HuH-7 (cell line): ENCODE measurements at places on chromosomes 2 and 18.

- no peak for DNase-seq
These were observed 459.9 kb upstream of the CELF4 start for GRCh38 chr18:38025433-38026038.

GRCh38 chr2:168703926-168704325 lies 98.5 kb upstream of the NOSTRIN start:
- DNase-seq = no peak

- DNase-seq = no peak
These were observed 249.2 kb upstream of the SLC39A10 start for GRCh38 chr2:195407783-195408182.

GRCh38 chr2:137467246-137467862 lies 496.9 kb upstream of the HNMT start:
- DNase-seq = peak; percentile 18

DNA sequence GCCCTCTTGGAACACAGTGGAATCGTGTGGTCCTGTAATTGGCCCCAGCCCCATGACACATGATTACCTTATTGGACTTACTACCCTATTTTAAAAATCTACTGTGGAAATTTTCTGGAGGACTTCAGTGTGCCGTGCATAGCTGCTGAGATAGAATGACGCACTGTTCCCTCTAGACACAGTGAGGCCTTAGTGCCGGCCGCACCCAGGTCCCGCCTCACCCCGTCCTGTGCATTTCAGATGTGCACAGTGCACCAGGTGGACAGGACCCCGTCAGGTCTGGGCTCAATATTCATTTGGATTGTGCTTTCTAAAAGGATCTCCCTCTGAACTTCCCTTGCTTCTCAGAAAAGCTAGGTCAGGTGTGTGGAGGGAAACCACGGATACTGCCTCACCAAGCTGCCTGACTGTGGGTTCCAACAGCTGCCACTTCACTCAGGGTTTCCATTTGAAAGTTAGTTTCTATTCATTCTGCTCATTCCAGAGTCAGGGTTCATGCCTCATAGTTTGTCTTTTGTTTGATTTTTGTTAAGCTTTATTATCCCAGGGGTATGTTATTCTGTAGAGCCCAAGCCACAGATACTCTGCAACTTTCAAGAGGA lies 155.8 kb downstream of the PTGR3 start:
- no peak for DNase-seq

GRCh38 chr2:28415010-28415409 lies 22.4 kb downstream of the FOSL2 start:
- DNase-seq = no peak

DNA sequence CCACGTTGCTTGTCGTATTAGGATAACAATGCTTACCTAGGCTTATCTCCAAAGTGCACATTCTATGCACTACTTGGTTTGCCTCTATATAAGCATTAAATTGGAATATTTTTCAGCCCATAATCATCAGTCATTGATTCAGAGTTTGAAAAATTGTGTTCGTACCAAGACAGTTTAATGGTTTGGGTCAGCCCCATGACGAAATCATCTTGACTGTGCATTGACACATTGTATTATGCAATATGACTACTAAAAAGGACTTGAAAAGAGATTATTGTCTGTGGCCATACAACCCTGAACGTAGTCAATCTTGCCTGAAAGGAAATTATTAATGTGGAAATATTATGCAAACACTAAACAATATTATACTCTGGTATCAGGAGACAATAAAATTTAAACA lies 141.3 kb downstream of the EML6 start:
- DNase-seq = no peak

DNA sequence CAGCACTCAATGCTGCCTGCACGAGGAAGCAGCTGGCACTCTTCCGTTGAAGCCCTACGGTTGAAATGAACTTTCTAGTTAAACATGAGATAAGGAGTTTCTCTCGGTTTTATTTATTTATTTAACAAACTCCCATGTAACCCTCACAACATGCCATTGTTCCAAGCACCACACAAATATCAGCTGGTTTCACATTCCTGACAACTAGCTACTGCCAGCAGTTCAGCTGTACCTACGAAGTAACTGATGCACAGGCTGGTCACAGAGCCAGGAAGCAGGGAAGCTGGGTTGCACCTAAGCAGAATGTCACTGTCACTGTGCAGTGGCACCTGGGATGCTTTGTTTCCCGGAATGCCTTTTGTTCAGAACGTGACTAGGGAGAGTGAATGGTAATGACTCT lies 18.1 kb downstream of the TIMM21 start:
- DNase-seq = no peak

GRCh38 chr2:26484579-26484978 lies 6.7 kb upstream of the OTOF start:
- DNase-seq = no peak

- no peak for DNase-seq
These were observed 19.7 kb downstream of the PTPN18 start for GRCh38 chr2:130375291-130376266.

DNA sequence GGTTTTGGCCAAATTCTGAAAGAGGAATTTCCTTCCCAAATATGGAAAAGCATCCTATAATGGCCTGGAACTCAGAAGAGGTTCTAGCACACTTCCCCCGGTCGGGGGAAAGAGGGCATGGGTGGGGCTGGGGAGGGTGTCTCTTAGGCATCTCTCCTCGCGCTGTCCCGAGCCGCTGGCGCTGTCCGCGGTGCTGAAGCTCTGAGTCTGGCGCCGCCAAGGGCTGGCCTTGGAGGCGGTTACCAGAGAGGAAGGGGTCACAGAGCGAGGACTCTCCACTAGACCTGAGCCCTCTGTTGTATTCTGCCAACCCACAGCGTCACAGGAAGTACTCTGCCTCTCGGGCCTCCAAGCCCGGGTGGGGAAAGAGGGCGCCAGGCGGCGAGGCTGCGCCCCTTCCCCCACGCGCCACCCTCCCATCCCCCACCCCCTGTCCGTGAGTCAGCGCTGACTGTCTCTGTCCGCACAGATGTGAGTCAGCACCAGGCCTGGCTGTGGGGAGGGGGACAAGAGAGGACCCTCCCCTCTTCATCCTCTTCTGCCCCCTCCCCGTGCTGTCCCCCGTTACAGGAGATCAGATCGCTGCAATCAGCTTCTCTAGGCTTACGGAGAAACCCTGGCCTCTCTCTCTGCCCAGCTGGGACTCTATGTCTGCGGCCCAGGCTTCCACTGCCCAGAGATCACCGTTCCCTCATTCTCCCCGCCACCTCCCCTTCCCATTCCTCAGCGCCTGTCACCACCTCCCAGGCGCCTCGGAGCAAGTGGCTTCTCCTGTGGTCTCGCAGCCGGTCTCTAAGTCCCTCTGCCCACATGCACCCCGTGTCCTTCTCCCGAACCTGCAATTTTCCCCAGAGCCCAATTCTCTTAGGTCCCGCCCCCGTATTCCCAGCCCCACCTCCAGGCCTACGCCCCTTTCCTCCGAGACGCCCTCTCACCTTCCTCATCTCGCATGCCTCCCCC lies 779 bp downstream of the PTPRN start:
- DNase-seq = peak; percentile 90

- no peak for DNase-seq
These were observed 392.8 kb upstream of the ACVR2A start for GRCh38 chr2:147451902-147452515.

DNA sequence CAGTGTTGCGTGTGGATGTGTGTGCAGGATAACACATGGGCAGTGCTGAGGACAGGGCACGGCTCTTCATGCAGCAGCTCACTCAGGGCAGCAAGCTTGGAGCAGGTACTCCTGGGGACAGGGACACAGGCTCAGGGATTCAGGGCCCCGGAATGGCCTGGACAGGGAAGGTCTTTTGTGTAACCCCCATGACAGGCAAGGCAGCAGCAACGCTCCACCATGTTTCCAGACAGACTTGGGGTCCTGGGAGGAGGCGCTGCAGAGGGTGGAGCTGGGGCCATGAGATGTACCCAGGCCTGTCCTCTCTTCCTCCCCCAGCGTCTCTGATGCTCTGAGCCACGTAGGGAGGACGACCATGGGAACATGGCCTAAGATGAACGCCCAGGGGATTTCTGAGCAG lies 58.3 kb downstream of the ADNP2 start:
- no peak for DNase-seq

DNA sequence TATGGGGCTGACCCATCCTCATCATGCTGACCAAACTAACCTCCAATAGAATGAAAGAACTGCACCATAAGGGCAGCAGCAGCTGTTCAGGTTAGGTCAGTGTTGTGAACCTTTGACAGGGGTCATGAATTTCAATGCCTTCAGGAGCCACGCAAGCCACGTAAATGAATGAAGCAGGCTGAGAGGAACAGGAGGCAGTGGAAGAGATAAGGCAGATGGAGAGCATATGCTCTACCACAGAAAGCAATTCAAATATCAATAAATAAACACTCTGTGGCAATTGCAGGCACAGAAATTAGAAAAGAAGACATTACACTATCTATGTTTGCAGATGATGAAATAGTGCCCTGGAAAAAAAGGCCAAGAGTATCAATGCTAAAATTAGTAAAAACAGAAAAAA lies 56.3 kb downstream of the SCG2 start:
- DNase-seq = no peak

- no peak for DNase-seq
These were observed 56.8 kb downstream of the CCNT2 start for GRCh38 chr2:134975281-134976009.

DNA sequence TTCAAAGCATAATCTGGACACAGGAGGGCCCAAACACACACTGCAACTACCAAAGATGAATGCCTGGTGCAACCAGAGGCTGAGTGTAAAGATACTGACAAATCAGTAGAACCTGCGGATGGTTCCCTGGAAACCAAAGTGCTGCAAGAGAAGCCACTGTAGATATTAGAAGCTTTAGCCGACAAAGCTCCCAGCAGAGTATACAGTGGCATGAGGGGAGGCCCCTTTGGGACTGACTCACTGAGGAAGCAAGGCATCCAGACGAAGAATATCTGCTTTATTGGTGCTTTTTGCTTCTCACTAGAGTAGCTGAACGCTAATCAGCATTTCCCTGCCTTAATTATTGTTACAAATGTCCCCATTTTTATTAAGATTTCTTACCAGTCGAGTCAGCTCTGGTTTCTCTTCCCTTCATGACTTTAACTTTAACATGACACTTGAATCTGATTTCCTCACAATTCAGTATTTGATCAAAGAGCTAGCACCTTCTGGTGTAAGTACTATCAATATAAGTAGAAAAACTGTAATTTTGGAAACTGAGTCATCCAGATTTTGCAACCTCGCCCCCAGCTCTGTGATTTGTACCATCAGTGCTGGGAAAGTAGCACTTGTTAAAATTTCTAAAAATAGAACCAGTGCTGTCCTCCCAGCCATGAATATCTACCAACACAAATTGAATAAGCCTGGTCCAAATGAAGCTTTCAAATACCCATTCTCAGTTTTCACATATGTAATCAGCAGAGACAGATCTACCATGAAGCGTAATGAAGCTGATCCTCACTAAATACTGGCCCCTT lies 34.2 kb downstream of the FIGN start:
- no peak for DNase-seq

DNA sequence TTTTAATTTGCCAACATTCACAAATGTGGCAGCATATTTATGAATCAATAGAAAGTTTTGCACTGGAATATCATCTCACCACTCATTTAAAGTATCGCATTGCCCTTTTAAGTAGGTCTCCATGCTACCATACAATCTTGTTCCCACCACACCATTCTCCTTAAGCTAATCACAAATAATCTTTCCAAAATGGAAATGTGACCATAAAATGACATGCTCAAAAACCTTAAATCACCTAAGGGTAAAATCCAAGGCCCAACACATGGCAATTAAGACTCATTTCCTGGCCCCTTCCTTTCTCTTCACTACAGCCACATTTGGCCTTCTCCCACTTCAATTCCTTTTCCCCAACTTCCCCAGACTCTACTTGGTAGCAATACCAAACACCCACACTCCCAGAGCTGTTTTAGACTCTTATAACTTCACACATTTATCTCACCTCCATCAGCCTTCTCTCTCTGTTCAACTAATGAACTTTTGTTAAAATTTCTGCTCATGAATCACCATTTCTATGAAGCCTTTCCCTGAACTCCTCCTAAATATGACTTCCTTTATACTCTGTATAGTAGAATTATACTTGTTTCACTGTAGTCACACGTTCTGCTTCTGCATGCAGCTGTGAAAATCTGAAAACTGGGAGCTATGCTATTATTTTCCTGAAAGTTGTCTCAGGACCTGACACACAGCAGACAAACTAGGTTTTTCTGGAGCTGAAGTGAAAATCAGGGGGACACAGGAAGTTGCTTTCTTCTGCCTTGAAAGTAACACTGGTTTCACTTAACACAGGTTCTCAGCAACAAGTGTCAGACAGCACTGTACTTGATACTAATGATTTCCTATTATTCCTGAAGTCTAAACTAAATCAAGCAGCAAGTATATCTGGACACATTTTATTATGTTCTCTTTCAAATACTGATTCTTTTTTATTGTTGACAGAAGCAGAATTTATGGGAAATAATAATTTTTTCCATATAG lies 303.9 kb downstream of the ZEB2 start:
- no peak for DNase-seq

- no peak for DNase-seq
These were observed 132.9 kb downstream of the BARD1 start for GRCh38 chr2:214676421-214677089.

DNA sequence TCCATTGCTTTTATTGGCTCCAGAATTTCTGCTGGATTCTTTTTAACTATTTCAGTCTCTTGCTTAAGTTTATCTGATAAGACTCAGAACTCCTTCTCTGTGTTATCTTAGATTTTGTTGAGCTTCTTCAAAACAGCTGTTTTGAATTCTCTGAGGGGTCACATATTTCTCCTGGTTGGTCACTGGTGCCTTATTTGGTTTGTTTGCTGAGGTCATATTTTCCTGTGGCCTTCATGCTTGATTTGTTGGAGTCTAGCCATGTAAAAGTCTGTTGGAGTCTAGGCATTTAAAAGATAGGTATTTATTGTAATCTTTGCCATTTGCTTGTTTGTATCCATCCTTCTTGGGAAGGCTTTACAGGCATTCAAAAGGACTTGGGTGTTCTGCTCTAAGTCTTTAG lies 398.7 kb downstream of the DSEL start:
- DNase-seq = no peak

GRCh38 chr2:76501641-76502040 lies 790.9 kb upstream of the GCFC2 start:
- no peak for DNase-seq

GRCh38 chr18:24373328-24373727 lies 24.3 kb downstream of the OSBPL1A start:
- no peak for DNase-seq

DNA sequence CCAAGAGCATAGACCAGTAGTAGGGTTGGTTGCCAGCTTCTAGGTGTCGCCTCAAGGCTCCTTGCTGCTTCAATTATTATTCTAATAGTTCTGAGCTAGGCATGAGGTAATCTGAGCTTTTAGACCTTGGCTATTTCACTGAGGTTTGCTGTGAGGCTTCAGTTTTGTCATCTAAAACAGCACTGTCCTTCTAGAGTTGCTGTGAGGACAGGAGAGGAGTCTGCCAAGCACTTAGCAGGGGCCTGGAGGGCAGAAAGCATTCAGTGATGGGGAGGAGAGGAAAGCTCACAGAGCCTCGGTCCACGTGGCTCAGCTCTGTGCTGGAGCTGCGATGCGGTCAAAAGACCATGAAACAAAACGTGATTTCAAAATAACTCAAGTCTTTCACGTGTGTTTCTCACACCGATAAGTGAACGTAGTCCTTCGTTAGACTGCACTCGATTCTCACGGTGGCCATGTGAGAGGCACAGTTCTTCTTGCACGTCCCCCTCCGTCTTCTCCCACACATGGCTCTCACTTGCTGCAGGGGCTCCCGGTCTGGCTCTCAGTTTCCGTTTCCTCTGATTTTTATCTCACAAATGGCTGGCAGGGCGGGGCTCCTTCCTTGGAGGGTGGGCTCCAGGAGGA lies 113.7 kb downstream of the B3GNT2 start:
- no peak for DNase-seq

GRCh38 chr2:233164128-233164635 lies 87.3 kb upstream of the ATG16L1 start:
- DNase-seq = no peak

- no peak for DNase-seq
These were observed 324.9 kb upstream of the SLC14A2 start for GRCh38 chr18:45290364-45290763.
